ENCODE measurements at places on chromosomes 7 and 10.

GRCh38 chr7:133983685-133984419, 143.3 kb upstream of the LRGUK start:
- no peak for DNase-seq

DNA sequence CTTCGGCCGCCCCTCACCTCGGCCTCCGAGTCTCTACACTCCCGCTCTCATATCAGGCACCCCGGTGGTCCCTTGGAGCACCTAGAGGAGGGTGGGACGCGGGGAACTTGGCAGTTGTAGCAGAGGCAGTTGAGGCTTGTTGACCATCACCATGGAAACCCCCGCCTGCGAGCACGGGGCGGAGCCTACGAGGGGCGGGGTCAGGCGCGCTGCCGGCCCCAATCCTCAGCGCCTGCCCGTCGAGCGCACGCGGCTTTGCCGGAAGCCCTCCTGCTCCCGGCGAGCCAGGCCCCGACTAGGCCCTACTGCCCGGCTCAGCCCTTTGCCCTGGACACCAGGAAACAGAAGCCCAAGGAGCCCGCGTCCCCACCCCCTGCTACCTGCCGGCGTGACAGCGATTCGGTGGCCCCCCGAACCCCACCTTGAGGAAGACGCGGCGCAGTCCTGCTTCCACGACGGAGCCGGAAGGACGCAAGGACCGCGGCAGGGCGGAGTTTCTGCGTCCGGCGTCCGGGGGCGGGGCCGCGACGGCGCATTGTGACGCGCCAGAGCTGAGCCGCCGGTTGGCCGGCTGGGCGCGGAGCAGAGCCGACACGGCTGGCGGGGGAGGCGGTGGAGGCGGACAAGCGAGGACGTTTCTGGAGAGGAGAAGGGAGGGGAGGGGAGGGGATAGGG, at the start of gene HNRNPF:
Gene HNRNPF, minus strand, starts transcription at position 477 of the 675 bp plus-strand sequence. CDS start 21,302 bp downstream, outside the sequence.
- DNase-seq = peak; percentile 95

- DNase-seq = no peak
Measured at GRCh38 chr10:78828647-78829539, 239.9 kb upstream of the ZMIZ1 start.

DNA sequence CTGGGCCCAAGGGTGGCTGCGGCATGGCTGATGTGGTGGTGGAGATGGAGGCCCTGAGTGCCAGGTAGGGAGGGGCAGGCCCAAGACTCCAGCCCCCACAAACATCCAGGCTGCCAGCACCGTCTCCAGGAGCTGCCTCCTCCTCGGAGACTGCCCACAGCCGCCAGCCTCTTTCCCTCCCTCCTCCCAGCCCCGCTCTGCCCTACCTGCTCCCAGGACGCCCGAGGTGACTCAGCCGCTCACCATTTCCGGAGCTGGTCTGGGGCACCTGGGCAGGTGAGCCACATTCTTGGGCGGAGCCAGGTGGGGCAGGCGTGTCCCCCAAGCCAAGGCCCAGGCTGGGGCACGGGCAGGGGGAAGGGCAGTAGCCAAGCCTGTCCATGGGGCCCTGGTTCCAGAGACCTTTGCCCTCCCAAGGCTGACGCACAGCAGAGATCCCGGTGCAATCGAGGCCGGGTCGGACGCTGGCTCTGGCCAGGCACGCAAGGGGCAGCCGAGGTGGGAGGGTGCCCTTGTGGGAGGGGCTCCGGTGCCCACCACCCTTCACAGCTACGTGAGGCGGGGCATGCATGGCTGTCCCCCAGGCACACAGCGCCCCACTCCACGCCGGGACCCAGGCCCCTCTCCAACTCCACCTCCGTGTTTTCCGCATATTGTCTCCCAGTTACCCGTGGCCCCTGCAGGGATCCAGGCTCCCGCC, 8.8 kb downstream of the ADAP1 start:
- DNase-seq = no peak

DNA sequence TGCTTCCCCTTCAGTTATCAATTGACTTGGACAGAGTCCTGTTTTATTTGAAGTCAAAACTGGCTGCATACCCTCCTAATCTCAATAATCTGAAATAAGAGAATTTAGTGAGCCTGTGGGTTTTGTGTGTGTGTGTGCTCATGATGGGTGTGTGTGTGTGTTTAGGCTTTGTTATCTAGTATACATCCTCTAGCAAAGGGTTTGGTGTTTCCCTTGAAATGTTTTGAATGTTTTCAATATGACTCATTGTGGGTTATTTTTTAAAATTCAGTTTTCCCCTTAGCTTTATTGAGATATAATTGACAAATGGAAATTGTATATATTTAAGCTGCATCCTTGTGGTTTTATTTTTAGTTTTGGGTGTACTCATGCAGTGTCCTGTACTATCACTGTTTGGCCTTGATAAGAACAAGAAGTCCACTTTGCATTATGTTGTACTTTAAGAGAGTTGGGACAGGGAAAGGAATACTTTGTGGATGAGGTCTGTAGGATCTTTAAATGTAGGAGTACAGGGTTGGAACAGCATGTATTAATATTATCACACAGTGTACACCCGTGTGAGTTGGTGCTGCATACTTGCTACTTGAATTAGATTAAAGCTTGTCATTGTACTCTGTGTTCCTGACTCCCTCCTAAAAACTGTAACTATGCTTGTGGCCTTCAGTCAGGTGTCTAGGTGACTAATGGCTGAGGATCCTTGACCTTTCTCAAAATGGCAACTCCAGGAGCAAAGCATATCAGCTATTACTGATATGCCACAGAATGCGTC, 58.3 kb downstream of the VCL start:
- peak; percentile 80 for DNase-seq

- no peak for DNase-seq
Measured at GRCh38 chr10:63093227-63093626, 39.9 kb upstream of the NRBF2 start.
